HS-27A (cell line): ENCODE measurements at places on chromosomes 11 and 22.

GRCh38 chr11:19920982-19921381 lies 208.3 kb downstream of the NAV2 start:
- no peak for DNase-seq

DNA sequence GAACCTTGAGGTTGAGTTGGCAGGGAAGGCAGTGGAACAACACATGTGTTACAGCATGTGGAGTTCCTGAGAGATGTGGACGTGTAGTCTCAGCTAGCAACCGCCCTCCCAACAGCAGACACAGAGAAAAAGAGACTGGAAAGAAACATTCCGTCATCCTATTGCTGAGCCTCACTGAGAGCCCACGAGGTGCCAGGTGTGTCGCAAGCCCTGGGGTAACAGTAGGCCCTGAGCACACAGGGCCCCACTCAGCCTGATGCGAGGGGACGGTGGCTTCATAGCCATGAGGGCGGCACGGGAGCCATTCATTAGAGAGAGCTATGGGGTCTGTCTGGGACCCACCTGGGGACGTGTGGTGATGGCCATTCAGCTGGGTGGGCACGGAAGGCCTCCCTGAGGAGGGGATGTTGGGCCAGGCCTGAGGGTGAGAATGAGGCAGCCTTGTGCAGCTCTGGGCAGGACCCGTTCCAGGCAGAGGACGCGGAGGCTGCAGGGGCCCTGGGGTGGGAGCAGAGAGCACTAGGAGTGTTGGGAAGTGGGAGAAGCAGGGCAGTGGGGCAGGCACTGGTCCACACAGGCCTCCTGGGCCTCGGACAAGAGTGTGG lies 26.2 kb downstream of the MPPED1 start:
- no peak for DNase-seq

- DNase-seq: no peak
These were observed 770.6 kb upstream of the CCDC90B start for GRCh38 chr11:84056653-84057376.

DNA sequence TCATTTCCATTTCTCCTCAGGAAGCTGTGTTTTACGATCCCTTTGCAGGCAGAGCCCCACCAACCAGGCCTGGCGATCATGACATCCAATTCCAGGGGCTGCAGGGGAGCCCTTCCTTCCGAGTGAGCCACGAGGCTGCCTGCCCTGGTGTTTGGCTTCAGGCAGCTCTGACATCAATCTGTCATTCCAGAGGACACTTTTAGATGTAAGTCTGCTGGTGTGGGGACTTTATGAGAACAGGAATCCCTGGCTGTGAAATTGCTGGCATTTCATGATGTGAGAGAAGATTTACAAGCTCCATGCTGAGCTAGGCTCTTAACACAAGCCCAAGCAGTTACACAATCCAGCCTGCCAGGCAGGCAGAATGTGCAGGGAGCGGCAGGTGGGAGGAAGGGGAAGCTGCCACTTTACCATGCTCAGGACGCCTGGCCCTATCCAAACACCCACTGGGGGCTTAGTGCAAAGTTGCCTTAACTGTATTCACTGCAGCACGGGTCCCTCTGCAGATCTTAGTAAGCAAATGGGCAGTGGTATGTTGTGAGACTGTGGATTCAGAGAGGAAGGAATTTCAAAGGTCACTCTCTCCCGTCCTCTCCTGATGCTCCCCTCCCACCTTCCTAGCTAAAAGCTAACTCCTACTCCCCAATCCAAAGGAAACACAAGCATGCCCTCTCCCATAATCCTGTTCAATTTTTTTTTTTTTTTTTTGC lies 43.4 kb upstream of the MICAL2 start:
- no peak for DNase-seq

- no peak for DNase-seq
These were observed 4.6 kb downstream of the PLAAT2 start for GRCh38 chr11:63558459-63559157.

- DNase-seq: no peak
These were observed 25.8 kb upstream of the P2RY2 start for GRCh38 chr11:73192272-73192671.

- no peak for DNase-seq
These were observed 139.6 kb upstream of the TRPC6 start for GRCh38 chr11:101723371-101723770.

- no peak for DNase-seq
These were observed 106.8 kb downstream of the DCDC1 start for GRCh38 chr11:31262761-31263160.

- no peak for DNase-seq
These were observed 102.2 kb upstream of the NNMT start for GRCh38 chr11:114193730-114194679.

DNA sequence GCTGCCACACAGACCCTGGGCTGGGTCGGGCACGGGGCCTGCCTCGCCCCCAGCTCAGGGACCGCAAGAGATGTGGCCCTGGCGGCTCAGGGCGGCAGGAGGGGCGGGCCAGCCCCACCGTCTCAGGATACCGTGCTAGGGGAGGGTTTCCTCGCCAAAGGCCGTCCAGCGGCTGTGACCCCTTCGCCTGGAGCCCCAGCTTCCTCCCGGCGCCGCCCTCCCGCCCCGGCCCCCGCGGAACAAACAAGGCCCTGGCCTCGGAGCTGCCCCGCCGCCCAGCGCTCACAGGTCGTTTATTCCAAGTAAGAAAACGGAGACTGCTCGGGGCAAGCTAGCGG lies 543 bp upstream of the AP2A2 start:
- DNase-seq: no peak

- DNase-seq: no peak
These were observed 317.2 kb downstream of the SHANK2 start for GRCh38 chr11:70935006-70935768.

GRCh38 chr22:48416396-48417224 lies 1411.1 kb downstream of the BRD1 start:
- DNase-seq: no peak

- no peak for DNase-seq
These were observed 333.9 kb downstream of the METTL15 start for GRCh38 chr11:28442131-28442530.

DNA sequence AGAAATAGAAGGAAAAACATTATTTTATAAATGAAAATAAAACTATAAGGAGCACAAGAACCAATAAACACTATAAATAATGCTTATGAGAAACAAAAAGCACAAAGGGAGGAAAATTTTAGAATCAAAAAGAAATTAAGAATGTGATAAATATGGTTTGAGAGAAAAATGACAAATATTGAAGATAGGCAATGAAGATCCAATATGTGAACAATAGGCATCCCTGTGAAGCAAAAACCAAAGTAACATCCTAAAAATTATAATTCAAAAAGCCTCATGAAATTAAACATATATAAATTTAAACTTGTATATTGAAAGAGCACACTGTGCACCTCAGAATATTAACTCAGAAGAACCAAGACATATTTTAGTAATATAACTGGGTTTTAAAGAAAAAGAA lies 216.2 kb downstream of the GRIK4 start:
- DNase-seq: no peak

GRCh38 chr22:43528601-43529360 lies 117.0 kb downstream of the MPPED1 start:
- no peak for DNase-seq

DNA sequence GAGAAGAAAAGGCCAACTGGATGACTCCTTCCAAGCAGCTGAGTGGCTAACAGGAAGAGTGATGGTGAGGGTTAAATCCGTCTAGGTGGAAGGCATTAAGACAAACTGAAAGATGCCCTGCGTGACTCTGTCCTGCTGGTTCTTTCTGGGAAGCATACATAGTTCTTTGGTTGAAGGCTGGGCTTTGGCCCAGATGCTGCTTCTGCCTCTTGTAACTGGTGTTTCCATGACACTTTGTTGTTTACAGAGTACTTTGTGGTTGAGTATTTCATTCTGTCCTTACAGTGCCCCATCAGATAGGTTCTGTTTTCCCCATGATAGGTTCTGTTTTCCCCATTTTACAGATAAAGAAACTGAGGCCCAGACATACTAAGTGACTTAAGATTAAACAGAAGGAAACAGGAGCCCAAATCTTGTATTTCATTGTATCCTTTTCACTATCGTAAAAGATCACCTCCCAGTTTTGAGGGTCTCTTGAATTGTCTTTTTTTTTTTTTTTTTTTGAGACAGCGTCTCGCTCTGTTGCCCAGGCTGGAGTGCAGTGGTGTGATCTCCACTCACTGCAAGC lies 124.3 kb upstream of the RASSF10 start:
- no peak for DNase-seq

DNA sequence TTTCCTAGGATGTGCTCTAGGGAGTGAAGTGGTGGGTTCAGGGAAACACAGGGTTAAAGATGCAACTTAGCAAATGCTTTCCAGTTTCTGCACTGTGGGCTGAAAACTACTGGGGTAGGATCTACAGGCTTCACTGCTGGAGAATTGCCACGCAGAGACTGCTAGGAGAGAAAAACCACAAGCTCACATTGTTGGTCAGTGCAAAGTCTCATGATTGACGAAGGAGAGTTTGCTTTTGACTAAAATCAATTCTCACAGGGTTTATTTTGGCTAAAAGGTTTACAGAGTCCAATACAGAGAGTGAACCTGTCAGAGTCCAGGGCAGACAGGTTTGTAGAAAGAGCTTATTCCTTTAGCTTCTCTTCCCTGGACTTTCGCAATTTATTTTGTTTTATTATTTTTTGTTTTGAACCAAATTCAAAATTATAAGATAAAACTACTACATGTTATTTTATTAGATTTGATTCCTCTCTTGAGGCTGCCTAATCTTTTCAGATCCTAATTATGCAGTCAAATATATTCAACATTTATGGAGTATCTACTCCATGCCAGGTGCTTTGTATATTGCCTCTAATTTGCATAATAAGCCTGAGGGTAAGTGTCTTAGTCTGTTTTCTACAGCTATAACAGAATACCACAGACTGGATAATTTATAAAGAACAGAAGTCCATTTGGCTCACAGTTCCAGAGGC lies 64.7 kb downstream of the MTNR1B start:
- DNase-seq: no peak

GRCh38 chr11:11535611-11536010 lies 86.2 kb downstream of the GALNT18 start:
- no peak for DNase-seq

GRCh38 chr22:35600476-35600875 lies 16.7 kb downstream of the MB start:
- DNase-seq: no peak

DNA sequence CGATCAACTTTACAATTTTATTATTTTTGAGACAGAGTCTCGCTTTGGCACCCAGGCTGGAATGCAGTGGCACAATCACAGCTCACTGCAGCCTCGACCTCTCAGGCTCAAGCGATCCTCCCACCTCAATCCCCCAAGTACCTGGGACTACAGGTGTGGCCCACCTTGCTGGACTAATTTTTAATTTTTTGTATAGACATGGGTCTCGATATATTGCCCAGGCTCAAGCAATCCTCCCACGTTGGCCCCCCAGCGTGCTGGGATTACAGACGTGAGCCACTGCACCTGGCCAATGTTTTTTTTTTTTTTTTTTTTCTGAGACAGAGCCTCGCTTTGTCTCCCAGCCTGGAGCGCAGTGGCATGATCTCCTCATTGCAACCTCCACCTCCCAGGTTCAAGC lies 2.0 kb upstream of the PPFIA1 start:
- no peak for DNase-seq

GRCh38 chr11:74175920-74176319 lies 4.8 kb downstream of the PPME1 start:
- DNase-seq: no peak

DNA sequence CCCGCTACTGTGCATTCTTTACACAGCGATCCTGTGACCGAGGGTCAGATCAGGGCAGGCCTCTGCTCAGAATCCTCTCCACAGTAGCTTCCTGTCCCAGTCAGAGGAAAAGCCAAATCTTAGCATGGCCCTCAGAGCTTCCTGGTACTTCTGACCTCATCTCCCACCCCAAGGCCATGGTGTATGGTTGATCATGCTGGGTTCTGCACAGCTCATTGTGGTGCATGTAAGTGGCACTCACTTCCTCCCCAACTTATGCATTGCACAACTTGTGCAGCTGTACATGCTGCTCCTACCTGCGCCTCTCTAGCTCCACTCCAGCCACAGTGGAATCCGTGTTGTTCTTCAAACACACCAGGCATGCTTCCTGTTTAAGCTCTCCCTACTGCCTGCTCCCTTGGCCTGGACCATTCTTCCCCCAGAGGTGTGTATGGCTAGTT lies 20.3 kb downstream of the BMAL1 start:
- no peak for DNase-seq
